ENCODE measurements at places on chromosomes 4 and X.

DNA sequence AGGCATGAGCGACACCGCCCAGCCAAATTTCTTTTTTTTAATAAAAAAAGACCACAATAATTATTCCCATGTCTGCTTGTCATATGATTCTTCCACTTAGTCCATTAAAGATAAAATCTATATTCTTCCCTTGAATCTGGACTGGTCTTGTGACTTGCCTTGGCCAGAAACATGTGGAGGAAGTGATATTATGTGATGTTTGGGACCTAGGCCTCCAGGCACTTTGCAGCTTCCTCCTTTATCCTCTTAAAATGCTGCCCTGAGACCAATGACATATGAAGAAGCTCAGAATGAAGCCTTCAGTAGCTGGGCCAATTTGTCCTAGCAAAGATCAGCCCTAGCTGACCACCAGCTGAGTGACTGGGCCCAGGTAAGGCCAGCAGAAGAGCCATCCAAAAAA lies 250.0 kb downstream of the INPP4B start:
- no peak for DNase-seq

GRCh38 chrX:154057791-154058190 lies 38.1 kb upstream of the IRAK1 start:
- no peak for DNase-seq

- DNase-seq, result no peak
Measured at GRCh38 chr4:187416216-187416615, 579.4 kb upstream of the ZFP42 start.

DNA sequence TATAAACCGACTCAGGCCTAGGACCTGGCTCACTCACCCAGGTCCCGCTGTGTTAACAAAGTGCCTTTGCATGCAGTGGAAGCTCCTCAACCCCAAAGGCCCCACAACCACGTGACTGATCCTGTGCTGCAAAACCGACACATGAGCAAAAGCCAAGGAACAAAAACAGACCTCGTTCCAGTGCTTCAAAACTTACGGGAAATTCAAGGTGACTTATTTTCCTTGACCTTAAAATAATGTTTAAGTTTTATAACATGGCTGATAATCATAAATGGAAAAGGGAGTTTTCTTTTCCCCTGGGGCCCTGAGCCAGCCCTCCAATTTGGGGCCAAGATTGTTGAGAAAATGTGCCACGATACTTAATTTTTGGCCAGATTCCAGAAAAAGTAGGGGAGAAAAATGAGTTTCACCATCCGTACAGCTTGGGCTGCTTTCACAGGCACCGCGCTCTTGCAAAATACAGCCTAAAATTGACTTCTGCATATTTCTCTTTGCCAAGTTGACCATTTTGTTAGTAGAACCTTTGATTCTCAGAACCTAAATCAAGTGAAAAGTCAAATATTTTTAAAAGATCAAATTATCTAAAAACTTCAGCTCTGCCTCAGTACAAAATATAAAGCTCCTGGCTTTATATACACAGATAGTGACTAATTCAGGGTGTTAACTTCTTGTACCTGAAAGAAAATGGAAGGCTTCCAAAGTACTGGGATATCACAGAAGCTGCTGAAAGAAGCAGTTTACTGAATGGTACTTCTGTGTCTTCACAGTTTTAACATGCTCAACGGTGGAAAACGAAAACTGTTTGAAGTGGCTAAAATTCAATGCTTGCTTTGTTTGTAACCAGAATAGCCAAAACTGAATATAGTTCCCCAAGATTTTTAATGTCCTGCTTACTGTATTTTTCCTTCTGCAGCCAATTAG lies 93.8 kb downstream of the APBB2 start:
- no peak for DNase-seq

- DNase-seq, result no peak
Measured at GRCh38 chr4:89100853-89101252, 10.5 kb upstream of the TIGD2 start.

GRCh38 chr4:140254651-140255299 lies 100.8 kb upstream of the MAML3 start:
- DNase-seq, result no peak

GRCh38 chr4:32488690-32489089 lies 1768.5 kb downstream of the PCDH7 start:
- no peak for DNase-seq

DNA sequence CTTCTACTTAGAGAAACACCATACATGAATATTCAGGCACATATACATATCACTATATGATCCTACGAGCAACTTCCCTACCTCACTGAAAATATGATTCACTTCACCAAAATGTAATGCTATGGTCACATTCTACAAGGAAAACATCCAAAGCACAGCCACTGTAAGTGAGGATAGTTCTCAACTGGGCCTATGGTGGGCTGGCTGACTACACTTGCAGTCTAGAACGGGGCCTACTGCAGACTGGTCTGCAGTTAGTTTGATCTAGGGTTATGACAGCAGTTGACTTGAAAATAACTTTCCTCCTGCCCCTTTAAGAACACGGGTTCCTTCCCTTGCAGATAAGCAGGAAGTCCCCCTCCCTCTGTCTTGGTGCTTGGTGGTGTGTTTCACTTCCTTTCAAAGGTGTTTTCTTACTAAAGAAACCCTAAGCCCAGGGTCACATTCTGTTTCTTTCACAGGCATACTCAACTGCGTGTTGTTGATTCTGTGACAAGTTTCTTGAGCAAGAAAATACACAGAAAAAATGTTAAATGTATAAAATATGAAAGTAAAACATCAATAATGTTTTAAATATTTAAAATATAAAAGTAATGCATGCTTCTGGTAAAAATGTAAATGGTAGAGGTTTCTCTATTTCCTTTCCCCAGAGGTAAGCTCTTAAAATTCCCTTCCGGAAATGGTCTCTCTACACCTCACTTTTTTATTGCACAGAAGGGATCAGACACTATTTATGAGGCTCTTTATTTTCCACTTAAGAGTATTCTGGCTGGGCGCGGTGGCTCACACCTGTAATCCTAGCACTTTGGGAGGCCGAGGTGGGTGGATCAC lies 18.0 kb upstream of the TMSB4X start:
- no peak for DNase-seq

DNA sequence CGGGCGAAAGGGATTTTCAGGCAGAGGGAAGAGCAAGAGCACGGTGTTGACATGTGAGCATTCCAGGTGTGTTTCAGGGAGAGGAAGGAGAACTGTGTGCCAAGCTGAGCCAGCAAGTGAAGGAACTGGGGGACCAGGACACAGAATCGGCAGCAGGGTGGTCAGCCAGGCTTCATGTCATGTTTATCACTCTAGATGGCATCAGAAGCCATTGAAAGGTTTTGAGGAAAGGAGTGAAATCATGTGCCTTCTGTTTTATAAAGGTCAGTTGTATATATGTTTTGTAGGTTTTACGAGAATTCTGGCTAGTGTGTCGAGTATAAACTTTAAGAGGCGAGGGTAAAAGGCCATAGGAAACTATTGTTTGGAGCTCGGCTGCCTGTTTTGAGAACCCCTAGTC lies 682.3 kb downstream of the TRIML1 start:
- no peak for DNase-seq

GRCh38 chrX:42047886-42048285 lies 124.5 kb upstream of the CASK start:
- no peak for DNase-seq

DNA sequence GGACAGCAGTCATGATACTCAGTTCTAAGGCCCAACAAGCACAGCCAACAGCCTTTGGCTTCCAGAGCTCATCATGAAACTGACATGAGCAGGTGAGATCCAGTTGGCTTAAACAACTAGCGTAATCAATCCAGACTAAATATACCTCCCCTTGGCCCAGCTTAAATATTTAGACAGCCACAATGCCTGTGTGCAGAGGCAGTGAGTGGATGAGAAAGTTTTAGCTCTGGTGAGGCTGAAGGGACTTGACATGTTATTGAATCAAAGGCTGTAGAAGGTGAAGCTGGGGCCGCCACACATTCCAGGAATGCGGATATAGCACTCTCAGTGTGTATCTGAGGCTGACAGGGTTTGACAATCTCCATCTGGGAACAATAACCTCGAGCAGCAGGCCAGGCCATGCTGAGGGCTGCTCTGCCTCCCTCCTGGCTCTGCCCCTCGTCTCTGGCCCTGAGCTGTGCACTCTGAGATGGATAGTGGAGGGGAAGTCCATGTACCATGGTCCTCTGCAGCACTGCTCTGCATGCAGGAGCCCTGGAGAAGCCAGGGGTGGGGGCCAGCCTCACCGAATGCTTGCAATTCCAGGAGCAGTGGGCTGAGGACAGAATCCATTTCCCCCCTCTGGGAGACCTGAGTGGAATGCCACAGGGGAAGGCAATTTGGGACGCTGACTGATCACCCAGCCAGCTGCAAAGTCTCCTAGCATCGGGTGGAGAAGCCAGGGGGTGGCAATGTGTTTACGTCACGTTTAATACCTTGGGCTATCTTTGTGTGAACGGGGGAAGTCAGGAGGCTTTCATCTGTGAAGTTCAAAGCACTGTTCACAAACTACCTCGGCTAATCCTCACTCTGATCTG lies 37.3 kb upstream of the RASL11B start:
- no peak for DNase-seq

- no peak for DNase-seq
Measured at GRCh38 chr4:14831416-14831815, 170.9 kb upstream of the CPEB2 start.

DNA sequence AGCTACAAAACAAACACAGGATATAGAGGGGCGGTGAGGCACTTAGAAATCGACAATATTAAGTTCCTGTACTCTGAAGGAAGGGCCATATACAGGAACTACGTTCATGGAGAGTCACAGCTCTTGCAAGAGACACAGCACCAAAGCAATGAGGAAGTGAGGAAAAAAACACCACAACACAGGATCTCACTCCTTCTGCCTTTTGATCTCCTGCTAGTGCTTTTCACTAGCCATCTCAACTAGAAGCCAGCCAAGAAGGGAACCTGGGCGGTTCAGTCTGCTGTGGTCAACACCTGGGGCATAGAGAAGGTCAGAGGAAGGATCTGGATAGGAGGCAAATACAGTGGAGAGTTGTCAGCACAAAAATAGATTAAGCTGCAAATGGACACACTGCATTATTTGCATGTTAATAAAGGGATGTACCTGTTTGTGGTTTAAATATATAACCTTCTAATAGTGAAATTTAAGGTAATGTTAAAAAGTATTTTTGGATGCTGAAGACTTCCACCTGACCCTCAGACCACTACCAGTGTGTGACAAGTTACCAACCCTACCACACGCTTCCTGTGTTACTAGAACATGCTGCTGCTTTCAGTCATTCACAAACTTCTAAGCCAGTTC lies 104.6 kb downstream of the DTHD1 start:
- no peak for DNase-seq

DNA sequence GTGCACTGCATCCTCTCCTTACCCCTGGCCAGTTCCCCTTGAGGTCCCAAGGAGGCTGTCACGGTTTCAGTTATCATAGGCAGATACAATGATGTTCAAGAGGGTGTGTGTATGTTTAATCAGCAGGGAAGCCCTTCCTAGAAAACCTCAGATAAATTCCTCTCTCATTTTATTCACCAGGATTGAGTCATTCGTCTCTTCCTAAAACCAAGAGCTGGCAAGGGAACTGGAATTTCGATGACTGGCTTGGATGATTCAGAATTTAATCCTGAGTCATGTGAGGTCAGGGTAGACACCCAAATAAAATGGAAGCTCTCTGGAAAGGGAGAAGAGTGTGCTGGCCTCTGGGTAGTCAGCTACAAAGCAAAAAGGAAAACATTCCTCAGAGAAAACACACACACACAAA lies 106.2 kb upstream of the RAPGEF2 start:
- DNase-seq, result no peak

- DNase-seq, result no peak
Measured at GRCh38 chr4:101142259-101142658, 205.1 kb downstream of the PPP3CA start.

GRCh38 chr4:38177035-38177546 lies 216.9 kb downstream of the PTTG2 start:
- peak; percentile 25 for DNase-seq

GRCh38 chrX:39096599-39096998 lies 295.3 kb downstream of the MID1IP1 start:
- DNase-seq, result no peak

DNA sequence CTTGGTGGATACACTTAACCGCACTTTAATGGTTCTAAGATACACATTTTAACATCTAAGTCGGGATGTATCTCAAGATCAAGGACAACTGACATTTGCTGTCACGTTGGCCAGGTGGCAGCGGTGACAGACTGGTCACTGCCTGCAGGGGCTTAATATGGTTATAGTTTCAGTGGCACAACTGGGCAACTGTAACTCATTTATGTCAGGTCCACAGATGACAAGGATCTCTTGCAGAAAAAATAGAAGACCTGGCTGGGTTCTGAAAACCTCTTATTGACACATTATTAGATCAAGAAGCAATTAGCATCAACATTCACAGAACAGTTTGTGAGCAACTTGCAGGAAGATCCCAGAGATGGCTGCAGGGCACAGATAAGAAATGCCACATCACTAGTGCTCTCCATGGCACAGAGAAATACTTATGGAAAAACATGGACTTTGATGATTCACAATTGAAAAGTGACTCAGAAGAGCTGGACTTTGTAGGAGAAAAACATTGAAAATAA lies 99.6 kb upstream of the SORBS2 start:
- no peak for DNase-seq

- DNase-seq, result no peak
Measured at GRCh38 chr4:10635091-10635490, 49.5 kb downstream of the CLNK start.

GRCh38 chr4:54543088-54543795 lies 114.5 kb upstream of the KIT start:
- no peak for DNase-seq

DNA sequence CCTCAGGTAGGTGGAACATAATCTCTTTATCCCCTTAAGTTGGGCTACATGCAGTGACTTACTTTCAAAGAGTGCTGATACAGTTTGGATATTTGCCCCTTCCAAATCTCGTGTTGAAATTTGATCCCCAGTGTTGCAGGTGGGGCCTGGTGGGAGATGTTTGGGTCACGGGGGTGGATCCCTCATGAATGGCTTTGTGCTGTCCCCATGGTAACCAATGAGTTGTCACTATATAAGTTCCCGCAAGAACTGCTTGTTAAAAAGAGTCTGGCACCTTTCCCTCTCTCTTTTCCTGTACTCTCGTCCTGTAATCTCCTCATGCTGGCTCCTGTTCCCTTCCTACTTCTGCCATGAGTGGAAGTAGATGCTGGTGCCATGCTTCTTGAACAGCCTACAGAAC lies 71.3 kb downstream of the GLRA3 start:
- DNase-seq, result no peak

DNA sequence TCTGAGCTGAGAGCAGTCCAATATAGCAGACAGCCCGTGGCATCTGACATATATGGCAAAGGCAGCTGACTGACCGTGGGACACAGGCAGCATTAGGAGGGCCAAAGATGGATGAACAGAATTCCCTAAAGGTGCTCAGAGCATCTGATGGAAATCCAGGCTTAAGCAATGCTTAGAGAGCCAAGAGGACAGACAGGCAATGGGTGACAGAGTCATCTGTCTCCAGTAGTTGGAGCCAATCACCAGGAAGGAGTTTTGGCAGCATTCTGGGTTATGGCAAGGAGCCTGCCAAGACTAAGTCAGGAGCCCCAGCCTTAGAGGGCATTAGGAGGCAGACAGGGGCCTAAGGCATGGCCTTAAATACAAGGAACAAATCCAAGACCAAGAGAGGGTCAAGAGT lies 153.3 kb upstream of the USP9X start:
- no peak for DNase-seq
